ENCODE measurements at places on chromosomes 2 and 18.

GRCh38 chr18:8018701-8019331 lies 451.7 kb downstream of the PTPRM start:
- no peak for DNase-seq

GRCh38 chr18:38454764-38455469 lies 889.3 kb upstream of the CELF4 start:
- no peak for DNase-seq

DNA sequence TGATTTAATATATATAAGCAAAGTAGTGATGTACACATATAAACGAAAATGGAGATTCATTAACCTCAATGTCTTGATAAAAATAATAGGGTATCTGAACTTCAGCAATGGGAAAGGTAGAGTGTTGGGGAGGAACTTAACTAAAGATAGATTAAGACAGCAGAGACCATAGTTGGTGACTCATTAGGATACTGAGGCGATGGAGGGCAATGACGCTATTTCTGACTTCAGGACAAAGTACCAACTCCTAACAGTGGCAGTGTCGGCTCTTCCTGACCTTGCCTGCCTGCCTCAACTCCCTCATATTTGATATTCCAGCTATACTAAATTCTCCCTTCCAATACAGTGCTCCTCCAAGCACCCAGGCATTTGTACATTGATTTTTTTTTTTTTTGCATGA lies 98.6 kb downstream of the CDH2 start:
- no peak for DNase-seq

- DNase-seq = no peak
Observed at GRCh38 chr18:78295262-78295661, 684.4 kb upstream of the SALL3 start.

DNA sequence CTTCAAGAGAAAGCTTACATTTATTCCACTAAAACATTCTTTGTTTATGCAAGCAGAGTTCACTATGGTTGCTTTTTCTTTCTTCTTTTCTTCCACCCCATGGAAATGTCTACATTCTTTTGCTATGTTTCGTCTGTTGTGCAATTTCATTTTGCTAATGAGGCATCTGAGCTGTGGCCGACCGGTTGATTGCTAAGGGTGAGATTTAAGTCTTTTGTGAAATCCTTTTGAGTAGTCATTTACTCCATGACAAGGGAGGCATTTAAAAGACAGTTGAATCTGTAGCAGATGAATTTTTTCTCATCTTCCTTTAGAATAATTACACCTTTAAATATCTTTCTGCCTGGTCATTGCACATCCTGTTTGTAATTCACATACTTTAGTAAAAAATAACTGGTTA lies 324.1 kb upstream of the THUMPD2 start:
- no peak for DNase-seq

DNA sequence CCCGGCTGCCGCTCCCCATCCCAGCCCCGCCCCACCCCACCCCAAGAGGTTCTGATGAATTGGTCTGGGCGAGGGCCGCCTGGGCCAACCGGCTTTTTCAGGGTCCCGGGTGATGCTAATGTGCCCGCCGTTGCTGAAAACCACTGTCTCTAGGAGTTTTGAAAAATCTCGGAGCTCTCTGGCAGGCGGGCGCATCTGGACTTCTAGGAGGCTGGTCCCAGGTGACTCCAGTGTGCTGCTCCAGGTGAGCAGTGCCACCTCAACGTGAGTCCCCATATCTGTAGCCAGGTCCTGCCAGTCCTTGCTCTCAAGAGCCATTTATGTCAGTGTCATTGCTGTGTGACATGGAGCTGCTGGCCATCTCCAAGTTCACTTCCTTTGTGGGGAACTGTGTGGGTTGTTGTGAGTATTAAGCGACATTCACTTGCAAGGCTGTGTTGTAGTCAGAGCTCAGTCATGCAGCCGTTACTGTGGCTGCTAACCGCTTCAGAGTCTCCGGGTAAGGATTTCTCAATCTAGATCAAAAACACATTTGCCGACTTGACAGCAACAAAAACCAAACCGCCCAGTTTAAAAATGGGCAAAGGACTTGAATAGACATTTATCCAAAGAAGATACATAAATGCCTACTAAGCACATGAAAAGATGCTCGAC lies at the start of gene RFX8:
Gene RFX8 (minus strand): TSS at position 382 of the 654 bp plus-strand sequence. CDS start 8,264 bp downstream, outside the sequence.
- DNase-seq = no peak

GRCh38 chr2:402721-403120 lies 114.8 kb upstream of the ALKAL2 start:
- no peak for DNase-seq

DNA sequence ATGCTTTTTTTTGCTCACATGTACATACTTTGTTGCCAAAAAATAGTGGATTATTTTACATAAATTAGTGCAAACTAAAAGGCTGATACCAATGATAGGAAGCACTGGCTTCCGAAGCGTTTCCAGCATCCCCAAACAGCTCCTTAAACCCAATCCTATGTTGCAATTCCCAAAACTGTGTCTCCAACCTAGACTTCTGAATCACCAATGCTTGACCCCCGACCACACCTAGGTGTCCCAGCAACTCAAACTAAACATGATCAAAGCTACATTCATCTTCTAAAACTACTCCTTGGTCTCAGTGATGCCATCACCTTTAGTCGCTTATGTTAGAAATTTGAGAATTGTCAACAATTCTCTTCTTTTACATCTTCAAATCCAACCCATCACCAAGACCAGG lies 13.4 kb downstream of the ATP8B1 start:
- no peak for DNase-seq

- peak; percentile 34 for DNase-seq
Observed at GRCh38 chr2:113780472-113780871, 24.0 kb upstream of the SLC35F5 start.

DNA sequence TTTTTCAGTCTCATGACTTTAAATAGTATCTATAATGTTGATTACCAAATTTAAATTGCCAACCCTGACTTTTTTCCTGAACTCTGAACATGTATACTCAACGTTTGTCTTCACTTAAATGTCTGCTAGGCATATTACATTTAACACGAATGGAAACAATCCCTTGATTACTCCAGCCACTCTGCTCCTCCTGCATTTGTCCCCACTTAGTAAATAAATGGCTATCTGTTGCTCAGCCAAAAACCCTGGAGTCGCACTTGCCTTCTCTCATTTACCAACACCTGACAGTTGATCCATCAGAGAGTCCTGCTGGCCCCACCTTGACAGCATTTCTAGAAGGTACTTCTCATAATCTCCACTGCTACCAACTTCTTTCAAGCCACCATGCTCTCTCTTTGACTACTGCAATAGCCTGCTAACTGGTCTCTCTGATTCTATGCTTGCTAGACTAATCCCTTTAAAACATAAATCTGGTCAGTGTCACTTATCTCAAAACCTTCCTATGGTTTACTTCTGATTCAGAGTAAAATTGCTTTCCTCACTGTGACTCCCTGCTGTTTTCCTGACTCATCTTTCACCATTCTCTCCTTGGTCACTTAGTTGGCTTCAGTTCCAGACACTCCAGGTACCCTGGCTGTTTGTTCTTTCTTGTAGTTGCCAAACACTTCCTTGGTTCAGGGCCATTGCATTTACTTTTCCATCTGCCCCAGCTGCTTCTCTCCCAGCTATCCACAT lies 31.9 kb downstream of the SPAG16 start:
- no peak for DNase-seq

Measured in large intestine (tissue), 12 donors.